ENCODE measurements at places on chromosomes 1 and 21.

DNA sequence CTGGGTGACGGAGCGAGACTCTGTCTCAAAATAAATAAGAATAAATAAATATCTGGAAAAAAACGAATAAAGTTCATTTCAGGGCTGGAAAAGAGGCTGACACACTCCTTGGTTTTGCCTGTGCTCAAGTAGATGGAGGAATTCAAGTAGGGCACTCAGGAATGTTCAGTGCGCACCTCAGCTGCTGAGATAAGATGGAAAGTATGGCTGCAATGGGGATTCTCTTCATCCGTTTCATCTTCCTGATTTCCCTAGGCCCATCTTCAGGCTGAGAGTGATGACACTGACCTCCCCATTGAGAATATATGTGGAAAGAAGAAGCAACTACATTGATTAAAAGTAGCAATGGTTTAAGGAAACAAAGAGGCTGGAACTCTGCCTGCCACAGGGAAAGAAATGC is 130.5 kb upstream of the ZNF644 start:
- no peak for DNase-seq

GRCh38 chr21:41207401-41208375 is 39.7 kb downstream of the BACE2 start:
- DNase-seq = no peak

- no peak for DNase-seq
These were observed 58.9 kb downstream of the ZC3H11B start for GRCh38 chr1:219553934-219554502.

- no peak for DNase-seq
These were observed 19.7 kb upstream of the S1PR1 start for GRCh38 chr1:101217148-101217547.

GRCh38 chr1:185074307-185074706 is 28.9 kb downstream of the RNF2 start:
- no peak for DNase-seq

GRCh38 chr1:2908081-2908480 is 106.6 kb upstream of the TTC34 start:
- DNase-seq = no peak

DNA sequence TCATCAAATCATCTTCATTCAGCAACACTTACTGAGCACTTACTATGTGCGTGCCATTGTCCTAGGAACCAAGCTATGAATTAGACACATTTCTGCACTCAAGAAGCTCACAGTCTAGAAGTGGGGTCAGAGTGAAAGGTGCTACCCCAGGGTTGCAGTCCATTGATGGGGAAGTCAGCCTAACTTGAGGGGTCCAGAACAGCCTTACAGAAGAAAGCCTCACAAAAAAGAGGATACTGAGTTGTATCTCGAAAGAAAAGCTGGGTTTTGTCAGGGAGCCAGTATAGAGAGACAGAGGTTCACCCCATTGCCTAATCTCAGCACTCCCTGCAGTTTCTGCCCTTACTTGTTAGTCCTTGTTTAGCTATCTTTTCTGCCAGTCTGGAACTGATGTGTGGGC is 153.1 kb upstream of the JUN start:
- no peak for DNase-seq

DNA sequence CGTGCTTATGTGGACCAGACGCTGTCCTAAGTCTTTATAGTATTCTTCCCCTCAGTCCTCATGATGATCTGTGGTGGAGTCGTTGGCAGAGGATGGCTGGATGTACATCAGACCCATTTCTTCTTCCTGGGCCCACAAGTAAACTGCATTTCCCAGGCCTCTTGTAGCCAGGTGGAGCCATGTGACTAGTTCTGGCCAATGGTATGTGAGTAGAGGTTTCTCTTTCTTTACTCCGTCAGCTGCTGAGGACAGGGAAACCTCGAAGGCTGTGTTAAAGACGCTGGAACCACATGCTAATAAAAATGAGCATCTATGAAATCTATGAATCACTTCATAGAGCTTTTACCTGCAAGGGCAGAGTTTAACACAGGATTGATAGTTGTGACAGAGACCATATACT is 18.7 kb upstream of the ZNF362 start:
- DNase-seq = no peak

DNA sequence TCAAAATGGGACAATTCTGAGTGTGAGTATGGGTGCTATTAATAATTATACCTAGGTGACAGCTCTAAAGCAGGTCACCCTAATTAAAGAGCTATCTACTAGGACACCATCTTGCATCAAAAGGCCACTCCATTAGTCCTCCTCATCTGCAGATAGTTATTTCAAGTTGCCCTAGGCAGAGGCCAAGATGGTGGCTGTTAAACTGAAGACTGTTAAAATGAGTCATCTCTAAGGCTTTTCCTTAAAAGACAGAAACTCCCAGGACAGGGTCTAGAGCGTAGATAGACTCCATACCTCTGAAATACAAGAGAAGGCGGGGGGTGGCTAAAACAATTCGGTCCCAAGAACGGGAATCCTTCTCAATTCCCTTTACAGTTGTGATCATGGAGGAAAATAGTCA is 4.5 kb upstream of the ZNF697 start:
- DNase-seq = no peak

DNA sequence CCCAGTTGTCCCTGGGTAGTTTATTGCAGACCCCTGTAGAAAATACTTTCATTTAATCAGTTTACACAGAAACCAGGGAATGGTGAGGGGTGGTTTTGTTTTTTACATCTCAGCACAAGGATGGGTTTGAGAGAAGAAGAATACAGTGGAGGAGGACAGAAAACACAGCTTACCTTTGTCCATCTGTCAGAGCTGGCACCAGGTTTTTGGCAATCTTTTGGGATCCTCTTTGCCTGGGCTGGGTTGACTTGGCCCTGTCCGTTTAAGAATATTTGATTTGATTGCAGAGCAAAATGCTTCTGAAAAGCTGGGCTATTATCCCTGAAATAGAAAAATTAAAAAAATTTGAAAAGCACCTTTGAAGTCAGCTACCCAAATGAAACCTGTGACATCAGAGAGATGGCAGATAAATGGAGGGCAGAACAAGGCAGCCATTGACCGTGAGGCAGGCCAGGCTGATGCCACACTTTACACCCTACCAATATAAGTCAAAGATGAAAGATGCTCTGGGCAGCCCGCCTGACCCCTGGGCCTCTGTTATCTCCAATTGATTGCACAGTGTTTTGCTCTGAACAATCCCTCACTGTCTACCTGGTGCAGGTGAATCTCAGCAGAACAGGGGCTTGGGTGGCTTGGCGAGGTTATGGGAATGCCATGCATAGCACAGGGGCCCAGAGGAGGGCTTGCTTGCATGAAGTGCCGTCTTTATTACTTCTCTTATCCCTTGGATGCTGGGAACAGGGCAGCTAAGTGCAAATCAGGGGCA is 218.8 kb downstream of the LMX1A start:
- DNase-seq = peak; percentile 1

- DNase-seq = no peak
These were observed 28.8 kb upstream of the FMO1 start for GRCh38 chr1:171219346-171220080.

GRCh38 chr1:12006167-12006921 is 13.0 kb upstream of the MIIP start:
- DNase-seq = no peak

DNA sequence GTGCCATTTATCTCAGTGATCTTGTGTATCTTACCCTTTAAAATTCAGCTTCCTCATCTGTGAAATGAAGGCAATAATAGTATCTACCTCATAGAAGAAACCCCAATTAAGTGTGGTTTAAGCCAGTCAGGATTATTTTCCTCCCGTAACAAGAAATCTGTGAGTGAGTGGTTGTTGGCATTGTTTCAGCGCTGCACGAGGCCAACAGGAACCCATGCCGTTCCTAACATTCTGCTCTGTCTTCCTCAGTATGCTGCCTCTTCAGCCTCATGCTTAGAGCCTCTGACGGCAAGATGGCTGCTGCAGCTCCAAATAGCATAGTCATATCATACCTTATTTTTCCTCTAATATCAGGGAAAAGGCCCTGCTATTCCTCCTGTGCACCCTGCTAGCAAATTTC is 289.7 kb downstream of the TM2D1 start:
- DNase-seq = no peak

DNA sequence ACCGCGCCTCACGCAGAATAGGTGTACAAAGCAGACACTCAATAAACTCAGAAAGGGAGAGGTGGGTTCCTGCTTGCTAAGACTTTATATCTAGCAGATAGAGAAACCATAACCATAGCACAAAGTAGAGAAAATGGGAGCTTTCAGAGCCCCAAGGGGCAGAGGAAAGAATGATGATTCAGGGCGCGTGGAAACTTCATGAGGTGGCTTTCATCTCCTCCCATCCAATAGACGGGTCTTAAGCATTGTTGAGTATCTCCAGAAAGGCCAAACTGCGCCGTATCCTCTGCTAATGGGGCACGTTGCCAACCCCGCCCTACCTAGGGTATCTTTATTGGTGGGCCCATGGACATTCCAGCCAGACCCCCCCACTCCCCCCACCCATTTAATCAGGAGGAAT is 778 bp upstream of the MIXL1 start:
- DNase-seq = no peak

GRCh38 chr1:11301601-11302000 is 28.6 kb downstream of the UBIAD1 start:
- DNase-seq = no peak

- no peak for DNase-seq
These were observed 21.6 kb downstream of the HUNK start for GRCh38 chr21:31894457-31894856.

DNA sequence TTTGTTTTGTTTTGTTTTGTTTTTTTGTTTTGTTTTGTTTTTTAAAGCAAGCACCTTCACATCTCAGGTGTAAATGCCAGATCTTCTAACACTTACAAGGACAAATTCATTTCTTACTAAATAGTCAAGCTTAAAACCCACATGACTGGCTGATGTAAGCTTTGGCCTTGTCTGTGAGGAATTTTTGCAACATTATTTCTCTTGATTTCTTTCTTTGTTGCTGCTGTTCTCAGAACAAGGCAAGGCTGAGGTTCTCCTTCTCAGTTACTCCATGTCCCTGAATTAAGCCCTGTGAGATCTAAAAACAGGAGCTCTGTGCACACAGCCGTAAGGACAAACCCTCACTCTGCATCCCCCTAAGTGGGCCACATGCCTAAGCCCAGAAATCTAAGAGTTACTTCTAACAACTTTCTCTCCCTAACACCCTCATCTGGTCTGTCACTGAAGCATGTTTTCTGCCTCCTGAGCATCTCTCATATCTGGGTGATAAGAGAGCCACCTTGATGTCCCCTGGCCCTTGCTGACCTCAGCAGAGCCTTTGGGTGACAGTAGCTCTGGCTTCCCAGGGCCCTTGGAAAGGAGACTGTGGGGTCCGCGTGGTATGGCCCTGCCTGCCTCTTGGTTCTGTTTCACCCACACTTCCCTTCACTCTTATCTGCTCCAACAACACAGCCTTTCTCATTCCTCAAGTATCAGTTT is 81.2 kb upstream of the HOOK1 start:
- no peak for DNase-seq

GRCh38 chr1:26758358-26758757 is 29.4 kb upstream of the PIGV start:
- no peak for DNase-seq

DNA sequence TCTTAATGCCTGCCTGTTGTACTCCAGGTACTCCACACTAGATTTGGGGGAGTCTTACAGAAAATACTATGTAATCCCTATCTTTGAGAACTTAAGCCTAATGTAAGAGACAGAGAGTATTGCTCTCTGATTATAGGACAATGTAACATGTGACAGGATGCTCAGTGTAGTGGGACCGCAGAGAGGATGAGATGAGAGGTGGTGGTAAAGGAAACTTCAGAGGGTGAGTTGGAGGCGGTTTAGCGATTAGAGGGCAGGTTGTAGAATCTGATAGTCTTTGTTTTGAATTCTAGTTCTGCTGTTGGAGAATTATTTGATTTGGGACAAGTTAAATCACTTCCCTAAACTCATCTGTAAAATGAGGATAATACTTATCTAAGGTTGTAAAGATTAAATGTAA is 5.4 kb downstream of the SOAT1 start:
- DNase-seq = peak; percentile 30
